ENCODE measurements at places on chromosomes 7 and 10.

GRCh38 chr10:116385994-116386809 is 41.4 kb upstream of the PNLIPRP3 start:
- DNase-seq: no peak

GRCh38 chr7:138092486-138093028 is 16.3 kb downstream of the AKR1D1 start:
- DNase-seq: no peak

GRCh38 chr10:110181911-110182310 is 25.5 kb upstream of the MXI1 start:
- no peak for DNase-seq

- no peak for DNase-seq
Observed at GRCh38 chr10:72333112-72334015, 21.4 kb downstream of the DNAJB12 start.

- no peak for DNase-seq
Observed at GRCh38 chr7:35734001-35734483, 39.1 kb upstream of the HERPUD2 start.

- no peak for DNase-seq
Observed at GRCh38 chr7:78130446-78131215, 332.1 kb downstream of the PHTF2 start.

DNA sequence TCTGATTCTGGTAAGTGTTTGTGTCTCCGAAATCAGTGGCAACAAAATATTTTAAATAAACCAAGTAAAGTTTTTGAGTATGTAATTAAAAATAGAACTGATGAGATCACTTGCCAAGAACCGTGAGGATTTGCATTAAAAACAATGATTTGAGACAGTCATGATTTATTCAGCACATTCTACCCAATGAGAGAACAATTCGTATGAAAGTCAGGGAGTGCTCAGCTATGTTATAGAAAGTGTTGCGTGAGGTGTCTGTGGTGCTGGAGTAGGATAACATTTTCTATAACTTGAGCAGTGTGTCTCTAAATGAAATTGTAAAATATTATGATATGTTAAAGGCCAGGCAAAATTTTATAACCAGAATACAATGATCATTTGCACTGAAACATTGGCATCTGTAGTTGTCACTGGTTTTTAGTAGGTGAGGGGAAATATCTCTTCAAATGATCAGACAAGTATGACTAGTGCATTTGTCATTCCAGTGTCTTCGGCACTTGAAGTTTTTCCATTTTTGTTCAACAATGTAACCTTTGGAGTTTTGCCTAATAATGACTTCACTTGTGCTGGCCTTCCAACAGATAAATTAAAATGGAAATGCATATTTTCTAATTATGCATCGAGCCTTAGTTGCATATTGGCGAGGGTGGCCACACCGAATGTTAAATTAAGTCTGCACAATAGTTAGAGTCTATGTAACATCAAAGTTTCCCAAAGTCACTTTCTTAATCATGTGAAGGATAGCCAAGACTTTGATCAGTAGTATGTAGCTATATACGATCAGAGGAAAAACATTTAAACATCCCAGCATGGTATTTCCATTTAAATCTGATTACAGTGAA is 335.9 kb downstream of the GFRA1 start:
- no peak for DNase-seq

DNA sequence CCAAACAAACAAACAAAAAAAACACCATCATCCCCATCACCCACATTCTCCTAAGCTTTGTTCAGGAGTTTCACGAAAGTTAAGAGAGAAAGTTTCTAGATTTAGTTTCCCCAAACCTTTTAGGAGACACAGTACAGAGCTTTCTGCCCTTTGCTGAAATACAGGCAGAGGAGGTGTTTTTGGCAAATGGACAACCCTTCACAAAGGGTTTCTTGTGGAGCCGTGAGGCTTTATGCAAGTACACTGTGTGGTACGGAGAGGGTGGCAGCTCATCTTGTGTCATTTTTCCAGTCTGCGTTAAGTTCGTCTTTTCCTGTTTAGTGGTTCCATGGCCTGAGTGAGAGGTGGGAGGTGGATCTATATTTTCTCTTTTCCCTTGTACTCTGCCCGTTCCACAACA is 215.5 kb upstream of the PRKCQ start:
- DNase-seq: no peak

GRCh38 chr7:134694299-134694698 is 47.6 kb downstream of the BPGM start:
- DNase-seq: no peak

DNA sequence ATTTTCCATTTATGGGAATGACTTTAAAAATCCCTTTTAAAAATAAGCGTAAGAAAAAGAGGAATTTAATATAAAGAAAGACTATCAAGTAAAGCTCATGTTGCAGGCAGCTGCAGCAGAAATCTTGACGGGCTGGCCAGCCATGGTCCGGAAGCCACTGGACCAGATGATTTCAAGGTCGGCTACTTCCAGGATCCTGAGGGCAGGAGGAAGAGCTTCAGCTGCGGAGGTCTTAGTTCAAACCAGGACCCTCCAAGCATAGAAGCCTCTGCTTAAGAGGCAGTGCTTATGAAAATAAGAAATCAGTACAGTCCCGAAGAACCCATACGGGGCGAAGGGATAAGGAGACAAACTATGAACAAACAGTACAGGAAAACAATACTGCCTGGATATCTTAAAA is 220.2 kb upstream of the CELF2 start:
- DNase-seq: no peak

DNA sequence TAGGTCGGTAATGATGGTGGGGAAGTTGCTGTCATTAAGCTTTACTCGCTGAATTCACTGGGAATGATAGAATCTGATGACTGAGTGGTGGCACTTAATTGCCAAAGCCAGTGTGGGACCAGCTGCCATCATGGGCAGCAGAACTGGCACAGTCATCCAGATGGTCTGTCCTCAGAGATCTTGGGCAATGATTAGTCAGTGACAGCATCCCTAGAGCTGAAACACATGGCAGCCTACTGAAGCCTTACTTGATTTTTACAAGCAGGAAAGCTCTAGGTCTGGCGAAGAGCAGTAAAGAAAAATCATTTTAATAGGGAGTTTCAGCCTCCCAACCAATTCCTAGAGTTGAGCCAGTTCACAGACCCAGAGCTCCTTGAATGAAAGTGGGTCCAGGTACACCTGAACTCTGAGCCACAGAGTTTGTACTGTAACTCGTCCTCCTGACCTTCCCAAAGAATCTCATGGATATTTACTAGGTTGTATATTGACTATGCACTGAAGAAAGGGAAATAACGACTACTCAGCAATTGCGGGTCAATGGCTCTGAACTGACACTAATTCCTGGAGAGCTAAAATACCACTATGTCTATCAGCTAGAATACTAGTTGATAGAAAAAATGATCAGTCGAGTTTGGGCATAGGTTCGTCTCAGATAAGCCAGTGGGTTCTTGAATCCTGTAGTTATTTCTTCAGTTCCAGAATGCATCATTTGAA is 4.4 kb upstream of the ASB13 start:
- no peak for DNase-seq
